Activated CD4-positive, alpha-beta T cell treated with anti-CD3 and anti-CD28 coated beads for 1 hour (primary cell): ENCODE measurements at places on chromosomes 3 and 15.

DNA sequence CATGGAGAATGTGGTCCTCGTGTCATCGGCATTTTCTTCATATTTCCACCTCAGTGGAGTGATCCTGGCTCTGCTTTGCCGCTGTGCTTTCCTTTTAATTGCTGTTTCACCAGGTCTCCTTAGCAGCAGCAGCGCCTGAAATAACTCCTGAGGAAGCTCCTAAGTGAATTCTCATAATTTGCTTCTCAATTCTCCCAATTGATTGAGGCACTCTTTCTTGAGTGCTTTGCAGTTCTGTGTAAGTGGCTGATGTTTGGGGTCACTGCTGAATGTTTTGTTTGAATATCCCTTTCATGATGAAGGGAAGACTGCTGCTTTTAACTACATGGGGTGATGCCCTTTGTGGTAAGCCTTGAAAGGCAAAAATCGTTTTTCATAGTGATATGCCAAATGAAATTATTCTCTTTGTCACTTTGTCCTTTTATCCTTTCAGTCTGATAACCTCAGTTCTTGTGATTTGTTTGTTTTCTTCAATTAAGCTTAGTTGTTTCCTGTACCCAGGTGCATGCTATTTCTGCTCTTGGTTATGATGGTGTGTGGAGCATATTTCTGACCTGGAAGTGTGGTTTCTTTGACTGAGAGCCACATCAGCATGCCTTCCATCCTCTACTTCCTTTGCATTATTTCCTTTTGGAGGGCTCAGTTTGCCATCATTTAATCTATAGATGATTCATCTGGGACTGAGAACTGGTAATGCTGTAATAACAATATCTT lies 36.7 kb downstream of the HMG20A start:
- DNase-seq = no peak

DNA sequence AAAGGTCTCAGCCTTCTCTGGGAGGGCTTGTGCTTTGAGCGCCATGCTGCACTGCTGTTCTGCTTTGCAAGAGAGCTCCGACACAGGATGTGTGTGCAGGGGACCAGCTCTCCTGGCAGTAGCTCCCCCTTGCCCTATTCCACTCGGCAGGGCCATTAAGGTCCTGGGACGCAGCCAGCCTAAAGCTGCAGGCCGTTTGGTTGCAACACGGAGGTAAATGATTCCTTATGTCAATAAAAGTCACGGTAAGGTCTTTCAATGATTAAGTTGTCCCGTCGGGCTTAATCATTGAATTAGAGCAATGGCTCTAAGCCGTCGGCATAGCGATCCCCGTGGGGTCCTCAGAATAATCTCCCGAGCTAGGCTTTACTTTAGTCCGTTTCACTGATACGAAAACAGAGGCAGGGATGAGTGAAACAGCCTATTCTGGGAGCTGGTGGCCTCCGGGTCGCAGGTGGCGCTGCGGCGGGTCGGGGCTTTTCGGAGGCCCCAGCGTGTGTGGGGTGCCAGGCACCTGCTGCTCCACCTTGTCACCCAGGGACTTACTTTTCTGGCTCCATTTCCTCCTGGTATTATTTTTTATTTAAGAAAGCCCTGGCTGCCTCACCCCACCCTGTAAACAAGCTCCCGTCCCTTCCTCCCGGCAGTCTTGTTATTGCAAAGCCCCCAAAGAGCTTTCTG lies 525.2 kb downstream of the OCA2 start:
- no peak for DNase-seq

- no peak for DNase-seq
Measured at GRCh38 chr15:62392376-62392775, 227.3 kb upstream of the C2CD4B start.

- DNase-seq = no peak
Measured at GRCh38 chr15:77001351-77001750, 6.4 kb downstream of the PSTPIP1 start.

DNA sequence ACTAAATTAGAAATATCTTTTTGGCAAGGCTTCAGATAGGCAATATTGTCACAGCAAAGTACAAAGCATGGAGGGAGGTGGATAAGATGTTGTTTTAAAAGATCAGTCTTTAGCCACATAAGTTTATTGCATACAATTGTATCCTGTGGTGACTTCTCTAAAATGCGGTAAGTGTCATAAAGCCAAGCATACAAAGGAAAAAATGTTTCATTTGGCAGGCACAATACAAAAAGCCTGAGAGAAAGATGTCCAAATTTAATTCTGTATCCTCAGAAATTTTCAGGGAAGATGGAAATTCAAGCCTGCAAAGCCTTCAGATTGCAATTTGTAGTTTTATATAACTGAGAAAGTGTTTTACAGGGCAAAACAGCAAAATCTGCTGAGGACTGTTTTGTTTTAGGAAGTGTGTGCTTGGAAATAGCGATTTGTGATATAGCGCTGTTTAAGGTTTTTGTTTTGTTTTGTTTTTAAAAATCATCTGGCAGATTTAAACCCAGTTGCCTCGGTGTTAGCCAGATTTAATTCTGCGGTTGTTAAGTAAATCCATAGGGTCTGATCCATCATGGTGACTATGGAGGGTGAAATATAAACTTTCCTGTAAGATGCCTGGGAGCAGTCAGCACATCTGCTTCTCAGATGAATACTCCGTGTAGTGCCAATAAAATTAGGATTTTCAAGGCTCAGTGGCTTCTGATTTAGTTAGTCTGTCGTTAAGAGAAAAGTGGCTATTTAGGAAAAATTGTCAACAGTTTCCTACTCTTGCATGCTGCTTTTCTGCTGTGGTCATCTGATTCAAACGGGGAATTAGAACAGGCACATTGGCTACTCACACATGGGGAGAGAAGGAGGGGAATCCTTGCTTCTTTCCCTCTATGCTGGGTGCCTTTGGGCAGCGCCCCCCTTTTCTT lies 8.0 kb downstream of the KAT2B start:
- no peak for DNase-seq

DNA sequence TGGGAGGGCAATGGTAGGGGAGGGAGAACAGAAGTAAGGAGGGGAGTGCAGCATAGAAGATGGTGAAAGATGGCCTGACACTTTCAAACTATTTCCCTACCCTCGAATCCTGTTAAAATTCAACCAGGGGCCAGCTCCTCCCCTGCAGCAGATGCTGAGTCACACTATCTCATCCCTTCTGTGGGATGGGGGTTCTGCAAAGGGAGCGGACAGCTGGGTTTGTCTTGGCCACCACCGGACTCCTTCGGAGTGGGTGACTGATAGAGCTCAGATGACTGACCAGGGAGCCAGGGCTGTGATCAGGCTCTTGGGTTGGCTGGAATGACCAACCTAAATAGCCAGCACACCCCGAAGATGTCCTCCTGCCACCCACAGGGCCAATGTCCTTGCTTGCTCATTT lies 33.6 kb upstream of the TMCC1 start:
- no peak for DNase-seq

- no peak for DNase-seq
Measured at GRCh38 chr3:78086150-78086549, 1046.3 kb downstream of the ROBO2 start.

GRCh38 chr3:33467786-33468185 lies 27.6 kb upstream of the UBP1 start:
- no peak for DNase-seq

GRCh38 chr3:56838448-56838847 lies 36.7 kb upstream of the ARHGEF3 start:
- DNase-seq = no peak

- no peak for DNase-seq
Measured at GRCh38 chr3:85842081-85842480, 883.3 kb downstream of the CADM2 start.

- no peak for DNase-seq
Measured at GRCh38 chr3:72576563-72576962, 271.7 kb downstream of the SHQ1 start.

DNA sequence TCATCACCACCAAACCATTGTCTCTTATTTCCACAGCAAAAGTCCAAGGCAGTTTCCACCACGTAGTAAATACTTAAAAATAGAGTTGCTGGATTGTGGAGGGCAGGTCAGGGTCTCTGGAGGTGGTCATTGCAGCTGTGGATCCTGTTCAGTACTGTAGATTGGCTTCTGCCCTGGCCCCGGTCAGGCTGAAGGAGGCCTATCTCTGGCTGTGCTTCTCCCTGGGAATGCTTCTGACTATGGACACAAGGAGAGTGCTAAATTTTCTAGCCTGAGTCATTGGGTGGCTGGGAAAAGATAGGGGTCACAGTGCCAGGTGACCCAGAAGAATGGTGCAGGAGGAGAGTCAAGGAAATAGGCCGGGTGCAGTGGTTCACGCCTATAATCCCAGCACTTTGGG lies 26.3 kb upstream of the GMPPB start:
- DNase-seq = no peak

GRCh38 chr3:147407498-147408187 lies 1.3 kb upstream of the ZIC4 start:
- no peak for DNase-seq

DNA sequence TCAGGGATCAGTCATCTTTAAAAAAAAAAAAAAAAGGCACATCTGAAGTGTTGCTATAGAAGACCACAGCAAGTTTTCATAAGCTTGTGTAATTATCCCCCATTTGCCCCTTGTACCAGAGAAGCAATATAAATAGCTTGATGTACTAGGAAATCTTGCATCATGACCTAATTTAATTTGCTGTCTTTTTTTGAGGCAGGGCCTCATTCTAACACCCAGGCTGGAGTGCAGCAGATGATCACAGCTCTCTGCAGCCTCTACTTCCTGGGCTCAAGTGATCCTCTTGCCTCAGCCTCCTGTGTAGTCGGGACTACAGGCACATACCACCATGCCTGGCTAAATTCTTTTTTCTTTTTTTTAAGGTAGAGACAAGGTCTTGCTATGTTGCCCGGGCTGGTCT lies 88.7 kb downstream of the ARIH1 start:
- no peak for DNase-seq

DNA sequence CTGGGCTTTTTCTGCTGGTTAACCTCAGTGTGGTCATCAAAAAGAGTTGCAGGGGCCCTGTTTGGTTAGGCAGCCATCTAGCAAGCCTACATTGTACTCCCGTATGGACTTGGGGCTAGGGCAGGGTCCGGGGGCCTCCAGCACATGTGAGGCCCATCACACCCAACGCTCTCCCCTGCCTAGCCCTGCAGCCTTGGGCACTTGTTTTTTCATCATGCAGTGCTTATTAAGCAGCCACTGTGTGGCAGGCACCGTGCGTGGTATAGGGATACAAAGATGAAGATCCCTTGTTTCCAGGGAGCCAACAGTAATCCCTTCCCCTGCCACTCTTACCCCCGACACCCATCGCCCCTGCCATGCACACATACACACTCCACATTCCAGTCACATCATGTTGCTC lies 14.2 kb downstream of the MRAS start:
- DNase-seq = no peak

DNA sequence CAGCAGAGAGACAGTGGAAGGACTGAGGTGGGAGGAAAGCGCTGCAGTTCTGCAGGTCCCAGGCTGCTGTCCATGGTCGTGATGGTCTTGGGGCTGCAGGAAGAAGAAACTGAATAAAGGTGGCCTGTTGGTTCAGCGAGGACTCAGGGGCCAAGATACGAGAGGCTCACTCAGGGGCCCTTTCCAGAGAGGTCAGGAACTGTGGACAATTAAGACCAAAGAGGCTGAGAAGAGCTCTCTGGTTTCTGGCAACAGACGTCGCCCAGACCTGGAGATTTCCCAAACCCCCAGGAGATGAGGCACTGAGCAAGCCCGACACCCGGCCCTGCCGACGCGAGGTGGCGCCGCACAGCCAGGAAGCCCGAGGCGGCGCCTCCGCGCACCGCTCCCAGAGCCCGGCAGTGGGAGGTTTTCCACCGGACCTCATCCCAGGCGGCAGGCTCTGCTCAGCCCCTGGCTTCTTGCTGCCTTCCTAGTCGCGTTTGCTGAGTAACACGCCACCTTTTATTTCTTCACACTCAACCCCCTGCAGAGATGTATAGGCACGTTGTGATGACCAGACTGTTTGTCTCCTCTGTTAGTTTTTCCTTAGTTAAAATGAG lies 56.4 kb upstream of the ARRDC4 start:
- no peak for DNase-seq

DNA sequence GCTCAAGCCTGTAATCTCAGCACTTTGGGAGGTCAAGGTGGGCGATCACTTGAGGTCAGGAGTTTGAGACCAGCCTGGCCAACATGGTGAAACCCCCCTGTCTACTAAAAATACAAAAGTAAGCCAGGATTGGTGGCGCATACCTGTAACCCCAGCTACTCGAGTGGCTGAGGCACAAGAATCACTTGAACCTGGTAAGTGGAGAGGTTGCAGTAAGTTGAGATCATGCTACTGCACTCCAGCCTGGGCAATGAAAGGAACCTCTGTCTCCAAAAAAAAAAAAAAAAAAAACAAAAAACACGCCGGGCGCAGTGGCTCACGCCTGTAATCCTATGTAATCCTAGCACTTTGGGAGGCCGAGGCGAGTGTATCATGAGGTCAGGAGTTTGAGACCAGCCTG lies 18.9 kb upstream of the AP4E1 start:
- DNase-seq = no peak
